ENCODE measurements at places on chromosomes 12 and 14. TPM values are rescaled to one million over a fixed set of nuclear protein-coding genes. Genes with fewer than 3 reads are reported as not detected.

TBC1D30 gene
- 13.8 TPM for total RNA-seq

SERPINA9 gene
- total RNA-seq = not detected

SENP1 gene
- total RNA-seq = 12.9 TPM

IL22 gene
- not detected for total RNA-seq

CDC42BPB gene
- total RNA-seq = 191 TPM

CCDC38 gene
- not detected for total RNA-seq

LRRC74A gene
- not detected for total RNA-seq

ERP27 gene
- not detected for total RNA-seq

- no peak for DNase-seq
Observed at GRCh38 chr14:65606460-65606859, 193.9 kb downstream of the FUT8 start.

DNA sequence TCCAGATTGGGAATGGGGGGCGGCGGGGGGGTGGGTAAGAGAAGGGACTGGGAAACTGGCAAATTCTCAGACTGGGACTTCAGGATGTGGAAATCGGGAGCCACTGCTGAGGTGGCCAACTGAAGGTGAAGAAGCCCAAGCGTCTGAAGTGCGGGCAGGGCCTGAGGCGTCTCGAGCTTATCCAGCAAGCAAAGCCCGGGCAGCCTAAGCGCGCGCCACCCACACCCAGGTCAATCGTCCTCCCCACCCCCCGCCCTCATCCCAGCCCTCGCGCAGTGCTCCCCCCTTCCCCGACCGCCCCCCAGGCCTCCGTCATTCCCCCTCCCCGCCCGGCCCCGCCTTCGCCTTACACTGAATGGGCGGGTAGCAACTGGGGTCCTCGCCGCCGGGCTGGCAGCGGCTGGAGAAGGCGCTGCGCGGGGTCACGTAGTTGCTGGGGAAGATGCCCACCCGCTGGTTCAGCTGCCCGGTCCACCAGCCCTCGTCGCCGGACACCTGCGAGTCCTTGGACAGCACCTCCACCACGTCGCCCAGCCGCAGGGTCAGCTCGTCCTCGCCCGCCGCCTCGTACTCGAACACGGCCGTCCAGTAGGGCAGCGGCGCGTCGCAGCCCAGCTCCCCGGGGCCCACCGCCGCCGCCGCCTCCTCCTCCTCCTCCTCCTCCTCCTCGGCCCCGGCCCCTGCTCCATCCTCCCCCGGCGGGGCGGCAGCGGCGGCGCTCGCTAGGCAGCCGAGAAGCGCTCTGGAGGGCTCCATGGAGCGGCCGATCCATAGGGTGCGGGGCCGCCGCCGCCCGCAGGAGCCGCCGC lies 693 bp downstream of the MAP3K9 start:
- DNase-seq = no peak

- no peak for DNase-seq
Observed at GRCh38 chr12:49105504-49106084, 5.1 kb downstream of the LMBR1L start.

GRCh38 chr14:32808644-32809043 lies 130.0 kb upstream of the NPAS3 start:
- no peak for DNase-seq

DNA sequence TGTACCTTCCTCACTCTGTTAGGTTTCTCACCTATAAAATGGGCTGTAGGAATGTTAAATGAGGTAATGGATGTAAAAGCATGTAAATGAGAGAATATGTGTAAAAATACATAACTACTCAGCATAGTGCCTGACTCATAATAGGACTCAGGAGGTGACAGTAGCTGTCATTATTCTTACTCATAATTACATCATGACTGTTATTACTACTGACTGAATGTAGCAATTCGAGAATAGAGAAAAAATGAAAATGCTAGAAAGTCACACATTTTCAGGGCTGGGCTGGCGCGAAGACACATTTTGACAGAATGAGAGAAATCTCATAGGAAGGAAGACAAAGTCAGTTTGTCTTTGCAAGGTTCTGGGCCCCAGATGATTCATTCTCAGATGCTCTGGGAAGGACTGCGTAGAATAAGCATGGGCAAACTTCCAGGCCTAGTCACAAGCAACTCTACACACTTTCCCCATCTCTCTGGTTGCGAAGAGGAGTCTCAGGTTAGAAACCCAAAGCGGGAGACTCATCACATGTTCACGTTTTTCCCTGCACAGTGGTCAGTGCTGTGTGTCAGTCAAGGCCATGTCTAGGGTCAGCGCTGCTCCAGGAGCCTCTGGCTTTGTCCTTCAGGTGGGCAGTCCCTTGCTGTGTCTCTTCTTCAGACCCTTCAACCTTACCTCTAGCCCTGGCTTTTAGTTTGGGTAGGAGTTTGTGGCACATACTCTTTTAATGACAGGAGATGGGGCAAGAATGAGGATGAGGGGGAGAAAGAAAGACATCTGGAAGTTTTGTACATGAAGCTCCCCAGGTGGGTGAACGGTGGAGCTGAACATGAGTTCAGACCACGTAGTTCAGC lies 8.4 kb downstream of the GPRC5A start:
- no peak for DNase-seq

DNA sequence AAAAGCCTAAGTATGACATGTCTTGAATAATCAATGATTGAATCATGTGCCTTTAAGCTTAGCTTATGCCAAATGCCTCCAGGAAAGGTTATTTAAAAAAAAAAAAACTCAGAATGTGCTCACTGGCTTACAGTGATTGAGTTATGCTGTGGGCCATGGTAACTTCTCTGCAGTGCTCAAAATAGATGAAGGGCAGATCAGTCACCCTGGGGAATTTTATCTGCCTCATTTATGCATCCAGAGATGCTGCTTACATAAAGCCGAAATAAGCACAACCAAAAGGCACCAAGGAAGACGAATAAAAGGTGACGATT lies 118.7 kb upstream of the MDM1 start:
- DNase-seq = no peak

- no peak for DNase-seq
Observed at GRCh38 chr12:128789356-128789929, 34.3 kb downstream of the SLC15A4 start.

DNA sequence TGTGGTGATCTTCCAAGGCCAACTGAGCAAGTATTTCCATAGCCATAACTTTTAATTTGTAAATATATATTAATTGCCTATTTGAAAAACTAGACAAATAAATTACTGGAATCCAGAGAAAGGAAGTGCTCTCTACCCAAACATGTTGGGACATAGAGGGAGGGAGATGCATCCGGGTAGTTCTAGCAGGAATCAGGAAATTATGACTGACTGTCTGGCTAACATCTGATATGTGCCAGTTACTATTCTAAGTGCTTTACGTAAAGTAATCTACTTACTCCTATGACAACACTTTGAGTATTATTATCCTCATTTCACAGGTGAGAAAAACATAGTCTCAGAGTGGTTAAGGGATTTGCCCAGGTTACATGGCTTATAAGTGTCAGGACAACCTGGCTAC lies 147.7 kb upstream of the VASH1 start:
- no peak for DNase-seq

Data from glomerular endothelial cell (primary cell).